AG10803 (cell line): ENCODE measurements at places on chromosomes 1 and 21.
A peak's percentile ranks its signal among the peaks of the same experiment; 100 is the strongest.

DNA sequence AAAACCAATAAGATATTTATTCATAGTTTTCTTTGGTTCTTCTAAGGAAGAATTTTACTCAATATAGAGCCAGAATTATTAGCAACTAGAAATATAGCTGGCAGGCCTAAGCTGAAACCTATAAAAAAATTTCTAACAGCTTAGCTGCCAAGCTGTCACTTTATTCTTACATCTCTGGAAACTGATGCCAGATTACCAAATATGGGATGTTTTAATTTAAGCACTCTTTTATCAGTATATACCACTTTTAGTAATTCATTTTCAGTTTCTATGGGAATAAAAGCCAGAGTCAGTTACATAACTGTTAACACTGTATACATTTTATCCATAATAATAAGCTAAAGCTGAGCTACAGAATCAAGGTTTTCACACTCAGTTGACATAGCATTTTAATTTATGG, 68.7 kb upstream of the MPC2 start:
- DNase-seq, result no peak

DNA sequence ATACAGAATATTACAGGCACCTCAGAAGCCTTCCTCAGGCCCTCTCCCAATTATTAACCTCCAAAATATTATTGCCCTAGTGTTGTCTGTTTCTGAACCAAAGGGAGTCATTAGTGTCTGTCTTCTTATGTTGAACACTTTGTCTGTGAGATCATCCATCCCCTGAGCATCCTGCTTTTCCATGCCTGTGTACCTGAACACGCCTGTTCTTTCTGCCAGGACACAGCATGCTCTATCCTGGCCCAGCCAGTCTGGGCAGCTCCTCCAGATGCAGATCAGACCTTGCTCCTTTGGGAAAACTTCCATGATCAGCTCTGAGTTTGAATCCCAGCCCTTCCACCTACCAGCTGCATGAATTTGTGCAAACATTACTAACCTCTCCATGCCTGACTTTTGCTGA, 11.0 kb upstream of the CDC42 start:
- DNase-seq, result no peak

- DNase-seq, result no peak
Observed at GRCh38 chr1:226253933-226254332, 30.5 kb downstream of the MIXL1 start.

DNA sequence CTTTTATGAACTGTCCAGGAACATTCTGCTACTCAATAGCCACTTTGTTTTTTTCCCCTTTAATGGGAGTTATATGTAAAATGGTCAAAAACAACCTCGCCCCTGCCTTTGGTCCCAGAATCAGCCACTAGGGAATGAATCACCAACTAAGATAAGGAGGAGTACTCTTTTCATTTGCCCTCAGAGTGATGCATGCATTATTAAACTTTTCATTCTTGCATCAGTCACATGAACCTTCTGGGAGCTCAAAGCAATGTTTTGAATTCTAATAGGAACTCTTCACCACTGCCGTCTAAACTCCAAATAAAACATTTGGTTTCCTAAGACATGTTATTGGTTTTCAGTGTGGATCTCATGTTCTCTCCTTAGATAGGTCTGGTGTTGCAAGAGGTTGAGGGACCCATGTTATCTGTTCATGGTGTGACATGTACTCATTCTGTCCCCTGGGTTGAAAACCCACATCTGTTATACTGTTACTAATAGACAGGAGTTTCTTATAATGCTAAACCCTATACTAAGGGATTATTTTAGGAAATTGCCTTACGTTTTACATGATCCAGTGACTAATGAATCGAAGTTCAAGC, 17.8 kb upstream of the HSD17B7 start:
- DNase-seq, result peak; percentile 34

DNA sequence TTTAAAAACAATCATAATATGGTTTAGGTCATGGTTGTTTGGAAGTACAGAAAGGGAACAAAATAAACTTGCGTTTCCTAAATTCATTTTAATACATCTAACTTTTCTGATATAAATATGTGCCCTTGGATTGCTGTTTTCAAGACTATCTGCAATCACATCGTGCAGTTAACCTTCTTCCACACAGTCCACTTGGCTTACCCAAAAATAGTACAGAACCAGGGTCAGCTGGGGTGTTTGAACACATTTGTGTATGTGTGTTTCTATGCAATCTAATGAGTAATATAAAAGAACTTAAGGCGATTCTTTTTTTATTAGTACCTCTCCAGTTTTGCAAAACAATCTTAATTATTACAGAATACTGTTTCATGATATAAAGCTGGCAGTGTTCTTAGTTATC, 19.9 kb downstream of the SAMSN1 start:
- DNase-seq, result no peak

GRCh38 chr1:20640183-20640597, 6.9 kb downstream of the PINK1 start:
- peak; percentile 54 for DNase-seq

DNA sequence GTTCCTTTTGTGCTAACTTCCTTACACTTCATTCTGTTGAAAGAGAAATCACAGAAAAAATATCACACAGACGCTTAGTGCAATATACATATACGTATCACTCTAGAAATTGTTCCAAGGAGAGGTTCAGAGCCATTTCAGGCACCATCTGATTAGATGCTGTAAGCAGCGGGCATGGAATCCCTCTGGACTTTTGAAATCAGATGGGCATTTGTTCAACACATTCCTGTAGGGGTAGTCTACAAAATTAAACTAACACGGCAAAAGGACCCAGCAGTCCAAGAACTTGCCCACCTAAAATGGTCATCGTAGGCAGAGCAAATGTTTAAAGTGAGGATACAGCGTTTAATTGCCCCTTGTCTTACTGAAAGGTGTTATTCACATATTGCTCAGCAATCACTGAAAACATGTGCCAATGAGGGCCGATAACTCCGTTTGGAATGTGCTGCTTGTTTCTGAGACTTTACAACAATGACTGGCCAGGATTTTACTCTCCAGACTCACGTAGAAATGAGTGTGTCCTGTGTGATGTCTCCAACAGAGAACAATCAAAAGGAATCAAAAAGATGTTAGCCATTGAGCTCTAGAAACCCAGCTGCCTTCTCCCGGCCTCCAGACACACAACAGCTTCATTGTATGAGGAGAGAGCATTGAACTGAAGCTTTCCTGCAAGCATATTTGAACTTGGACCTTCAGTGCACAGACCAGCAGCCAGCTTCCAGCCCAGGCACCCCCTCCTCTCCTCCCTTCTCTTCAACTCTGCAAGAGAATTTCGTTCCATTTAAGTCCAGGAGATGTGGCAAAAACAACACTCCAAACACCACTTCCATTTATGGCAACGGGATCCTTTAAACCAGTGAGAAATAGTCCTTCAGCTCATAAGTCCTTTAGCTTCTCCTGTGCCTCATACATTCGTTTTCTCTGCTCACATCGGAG, 32.1 kb upstream of the ADORA3 start:
- no peak for DNase-seq

DNA sequence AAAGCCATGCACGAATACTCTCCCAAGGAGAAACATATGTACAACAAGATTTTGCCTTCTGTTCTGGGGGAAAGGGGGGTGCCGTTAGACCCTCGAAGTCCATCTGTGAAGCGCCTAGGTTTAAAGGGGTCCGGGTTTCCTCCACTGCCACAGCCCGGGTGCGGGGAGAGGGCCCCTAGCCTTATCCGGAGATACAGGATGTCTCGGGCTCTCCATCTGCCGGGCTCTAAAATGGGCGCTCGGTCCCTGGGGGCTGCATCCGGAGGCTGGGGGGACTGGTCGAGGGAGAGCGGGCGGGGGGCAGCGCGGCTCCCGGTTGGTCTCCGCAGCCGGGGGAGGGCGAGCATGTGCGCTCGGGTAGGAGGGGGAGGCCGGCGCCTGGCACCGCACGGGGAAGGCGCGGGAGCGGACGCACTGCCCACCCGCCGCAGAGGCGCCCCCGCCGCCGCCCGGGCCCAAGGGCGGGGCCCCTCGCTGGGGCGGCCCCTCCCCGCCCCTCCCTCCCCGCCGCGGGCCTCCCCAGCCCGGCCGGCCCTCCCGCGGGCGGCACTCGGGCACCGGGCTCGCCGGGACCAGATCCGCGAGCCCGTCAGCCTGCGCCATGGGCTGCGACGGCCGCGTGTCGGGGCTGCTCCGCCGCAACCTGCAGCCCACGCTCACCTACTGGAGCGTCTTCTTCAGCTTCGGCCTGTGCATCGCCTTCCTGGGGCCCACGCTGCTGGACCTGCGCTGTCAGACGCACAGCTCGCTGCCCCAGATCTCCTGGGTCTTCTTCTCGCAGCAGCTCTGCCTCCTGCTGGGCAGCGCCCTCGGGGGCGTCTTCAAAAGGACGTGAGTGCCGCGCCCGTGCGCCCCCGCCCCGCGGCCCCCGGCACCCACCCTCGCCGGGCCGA, 63.1 kb downstream of the ELK4 start:
- no peak for DNase-seq

DNA sequence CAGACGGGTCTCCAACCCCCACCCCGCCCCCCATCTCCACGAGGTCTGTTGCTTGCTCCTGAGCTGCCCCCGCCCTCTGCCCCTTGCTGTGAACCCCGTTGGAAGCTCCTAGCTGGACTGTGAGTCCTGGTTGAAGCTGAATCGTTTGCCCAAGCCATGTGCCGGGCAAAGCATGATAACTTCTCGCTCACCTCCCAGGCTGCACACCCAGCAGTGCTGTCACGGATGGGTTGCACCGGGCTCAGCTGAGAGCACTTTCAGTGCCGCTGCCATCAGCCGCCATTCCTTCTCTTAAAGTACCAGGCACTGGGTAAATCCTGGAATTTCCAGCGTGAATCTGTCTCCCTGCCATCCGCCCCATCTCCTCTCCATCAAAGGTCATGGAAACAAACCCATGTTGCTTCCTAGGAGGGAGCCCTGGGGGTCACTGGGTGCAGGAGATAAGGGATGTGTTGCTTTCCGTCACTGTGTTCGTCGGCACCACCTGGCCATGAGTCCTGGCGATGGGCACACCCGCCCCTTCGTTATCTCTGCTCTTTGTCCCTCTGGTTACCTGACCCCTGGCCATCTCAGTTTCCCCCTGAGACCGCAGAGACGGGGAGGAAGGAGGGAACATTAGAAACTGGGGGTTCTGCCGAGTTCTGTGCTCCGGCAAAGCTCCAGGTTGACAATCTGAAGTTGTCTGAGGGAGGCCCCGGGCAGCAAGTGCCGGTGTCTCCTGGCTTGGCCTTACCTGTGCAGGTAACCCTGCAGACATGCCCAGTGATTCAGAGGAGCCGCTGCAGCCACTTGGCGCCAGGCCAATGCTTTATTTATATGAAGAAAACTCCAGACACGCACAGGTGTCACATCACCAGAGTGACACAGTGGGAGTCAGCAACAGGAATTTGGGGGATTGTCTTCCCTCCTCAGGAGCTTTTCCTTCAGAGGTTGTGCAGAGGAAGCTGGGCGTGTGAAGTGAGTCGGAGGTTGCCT, 2.7 kb downstream of the PDE9A start:
- no peak for DNase-seq

GRCh38 chr1:162629077-162629627, 3.1 kb upstream of the DDR2 start:
- peak; percentile 78 for DNase-seq

GRCh38 chr1:145979746-145980456, 15.4 kb downstream of the POLR3GL start:
- peak; percentile 17 for DNase-seq

- DNase-seq, result no peak
Observed at GRCh38 chr1:192860478-192861185, 51.8 kb downstream of the RGS2 start.

DNA sequence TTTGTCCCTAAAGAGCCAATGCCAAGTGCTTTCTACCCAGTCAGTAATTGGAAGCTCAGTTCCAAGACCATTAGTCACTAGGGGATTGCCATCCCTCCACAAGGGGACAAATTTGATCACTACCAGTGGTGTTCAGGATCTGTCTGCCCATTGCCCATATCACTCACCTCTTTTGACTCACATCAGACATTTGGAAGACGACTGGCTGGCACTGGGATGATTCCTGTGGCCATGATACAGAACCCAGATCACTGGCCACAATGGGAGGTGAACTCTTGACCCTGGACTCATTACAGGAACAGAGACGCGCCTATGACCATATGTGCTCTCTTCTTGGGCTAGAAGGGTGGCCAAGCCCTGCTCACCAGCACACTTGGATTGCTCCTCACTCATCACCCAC, 71.0 kb downstream of the COLGALT2 start:
- DNase-seq, result no peak

- DNase-seq, result no peak
Observed at GRCh38 chr1:199878823-199879222, 148.7 kb upstream of the NR5A2 start.
